ENCODE measurements at places on chromosomes 11 and 22. TPM values are rescaled to one million over a fixed set of nuclear protein-coding genes. Genes with fewer than 3 reads are reported as not detected.
A peak's percentile ranks its signal among the peaks of the same experiment; 100 is the strongest.

CARNS1 gene
- total RNA-seq: 23.6 TPM

SNX19 gene
- total RNA-seq: 44.9 TPM

SCUBE2 gene
- total RNA-seq: 2.9 TPM

C1QTNF5 gene
- total RNA-seq: 24.3 TPM

NXPE1 gene
- not detected for total RNA-seq

FOLR1 gene
- not detected for total RNA-seq

KRTAP5-11 gene
- not detected for total RNA-seq

IRF7 gene
- 13.8 TPM for total RNA-seq

WNT7B gene
- total RNA-seq: not detected

FAM180B gene
- total RNA-seq: 0.17 TPM

GRCh38 chr11:113138731-113139130 is 175.7 kb upstream of the TTC12 start:
- DNase-seq: no peak

- DNase-seq: peak; percentile 93
These were observed 62.7 kb downstream of the CD82 start for GRCh38 chr11:44627911-44628729.

- DNase-seq: no peak
These were observed 645.6 kb upstream of the LUZP2 start for GRCh38 chr11:23851216-23851615.

GRCh38 chr11:134293119-134294113 is 17.2 kb downstream of the GLB1L3 start:
- DNase-seq: no peak

GRCh38 chr11:117769533-117769932 is 27.5 kb downstream of the DSCAML1 start:
- no peak for DNase-seq

GRCh38 chr11:45583981-45584566 is 81.3 kb downstream of the CHST1 start:
- DNase-seq: no peak

DNA sequence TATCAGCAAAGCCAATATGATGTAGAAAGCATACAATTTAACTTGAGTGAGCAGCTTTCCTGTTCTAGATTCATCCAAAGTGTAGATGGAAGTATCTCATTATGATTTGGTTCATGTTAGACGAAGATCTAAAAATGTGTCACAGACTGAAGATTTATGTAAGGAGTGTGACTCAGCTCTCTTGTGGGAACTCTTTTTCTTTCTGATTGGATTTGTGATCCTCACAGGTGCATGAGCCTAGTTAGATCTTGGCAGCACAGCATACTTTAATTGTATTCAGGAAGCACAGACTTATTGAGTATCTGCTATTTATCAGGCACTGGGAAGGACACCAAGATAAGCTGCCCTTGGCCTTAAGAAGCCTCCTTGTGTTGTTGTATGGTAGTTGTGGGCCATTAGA is 147.1 kb downstream of the C11orf91 start:
- DNase-seq: no peak

DNA sequence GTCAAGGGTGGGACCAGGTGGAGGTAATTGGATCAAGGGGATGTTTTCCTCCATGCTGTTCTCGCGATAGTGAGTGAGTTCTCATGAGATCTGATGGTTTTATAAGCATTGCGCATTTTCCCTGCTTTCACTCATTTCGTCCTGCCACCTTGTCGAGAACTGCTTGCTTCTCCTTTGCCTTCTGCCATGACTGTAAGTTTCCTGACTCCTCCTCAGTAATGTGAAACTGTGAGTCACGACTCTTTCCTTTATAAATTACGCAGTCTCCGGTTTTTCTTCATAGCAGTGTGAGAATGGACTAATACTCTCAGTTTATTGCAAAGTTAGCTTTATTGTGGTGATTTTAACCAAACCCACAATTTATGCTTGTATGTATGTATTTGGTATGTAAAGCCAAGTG is 878.5 kb upstream of the ANO3 start:
- DNase-seq: no peak

DNA sequence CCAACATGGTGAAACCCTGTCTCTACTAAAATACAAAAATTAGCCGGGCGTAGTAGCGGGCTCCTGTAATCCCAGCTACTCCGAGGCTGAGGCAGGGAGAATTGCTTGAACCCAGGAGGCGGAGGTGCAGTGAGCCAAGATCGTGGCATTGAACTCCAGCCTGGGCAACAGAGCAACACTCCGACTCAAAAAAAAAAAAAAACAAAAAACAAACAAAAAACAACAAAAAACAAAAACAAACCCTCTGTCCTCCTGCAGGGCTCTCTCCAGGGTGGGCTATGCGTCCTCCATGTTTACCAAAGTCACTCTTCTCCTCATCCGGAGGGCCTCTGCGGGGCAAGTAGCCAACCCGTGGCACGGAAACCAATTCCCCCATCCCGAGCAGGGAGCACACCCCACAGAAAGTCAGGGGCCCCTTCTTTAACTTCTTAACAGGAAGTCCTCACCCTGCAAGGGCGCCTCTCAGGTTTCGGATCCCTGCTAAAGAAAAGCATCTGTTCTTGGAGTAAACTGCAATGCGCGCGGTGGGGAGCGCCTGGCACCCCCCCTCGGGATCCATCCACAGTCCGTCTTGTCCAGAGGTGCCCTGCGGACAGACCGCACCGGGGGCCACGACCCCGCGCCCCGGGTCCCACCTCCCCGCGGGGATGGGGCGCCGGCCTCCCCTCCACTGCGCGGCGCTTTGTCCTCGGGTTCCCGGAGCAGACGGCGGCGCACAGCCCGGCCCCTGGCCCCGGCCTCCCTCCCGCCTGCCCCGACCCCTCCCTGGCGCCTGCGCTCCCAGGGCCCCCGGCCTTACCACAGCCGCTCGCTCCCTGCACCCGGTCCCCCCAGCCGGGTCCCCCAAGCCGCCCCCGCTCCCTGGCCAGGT is 712 bp downstream of the CERK start:
- no peak for DNase-seq

GRCh38 chr11:16936643-16937042 is 77.6 kb downstream of the PLEKHA7 start:
- no peak for DNase-seq

GRCh38 chr11:94457118-94458029 is 36.3 kb downstream of the MRE11 start:
- no peak for DNase-seq

DNA sequence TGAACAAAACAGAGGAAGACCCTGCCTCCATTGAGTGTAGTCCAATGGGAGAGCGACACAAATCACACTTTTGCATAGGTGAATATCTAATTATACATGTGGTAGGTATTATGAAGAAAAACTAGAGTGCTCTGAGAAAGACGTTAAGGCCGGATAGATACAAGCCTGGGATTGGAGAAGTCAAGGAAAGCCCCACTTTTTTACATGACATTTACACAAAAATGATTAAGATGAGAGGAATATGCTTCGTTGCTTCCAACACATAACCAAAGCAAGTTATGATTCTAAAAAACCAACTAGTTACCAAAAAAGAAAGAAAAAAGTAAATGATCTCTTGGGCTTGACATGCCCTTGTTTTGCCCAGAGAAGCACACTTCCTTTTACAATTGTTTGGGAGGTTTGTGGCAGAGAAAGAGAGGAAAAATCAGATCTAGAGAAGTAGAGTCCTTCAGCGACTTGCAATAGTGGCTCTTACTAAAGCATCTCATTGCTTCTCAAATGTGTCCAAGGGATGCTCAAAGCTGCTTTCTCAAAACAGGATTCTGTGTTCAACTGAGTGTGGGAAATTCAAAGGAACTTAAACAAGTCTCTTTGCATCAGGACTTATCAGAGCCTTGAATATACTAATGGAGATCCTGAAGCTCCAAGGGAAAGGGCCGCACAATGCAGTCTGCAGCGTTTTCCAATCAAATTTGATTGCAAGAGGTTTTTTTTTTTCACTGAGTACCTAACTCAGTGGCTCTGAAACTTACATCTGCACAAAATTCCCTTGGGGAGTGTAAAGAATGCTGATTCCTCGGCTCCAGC is 38.8 kb downstream of the FLI1 start:
- no peak for DNase-seq

- DNase-seq: no peak
These were observed 1.9 kb downstream of the PIWIL3 start for GRCh38 chr22:24772493-24773220.
